GM06990 (cell line): ENCODE measurements at places on chromosomes 2 and 18.

DNA sequence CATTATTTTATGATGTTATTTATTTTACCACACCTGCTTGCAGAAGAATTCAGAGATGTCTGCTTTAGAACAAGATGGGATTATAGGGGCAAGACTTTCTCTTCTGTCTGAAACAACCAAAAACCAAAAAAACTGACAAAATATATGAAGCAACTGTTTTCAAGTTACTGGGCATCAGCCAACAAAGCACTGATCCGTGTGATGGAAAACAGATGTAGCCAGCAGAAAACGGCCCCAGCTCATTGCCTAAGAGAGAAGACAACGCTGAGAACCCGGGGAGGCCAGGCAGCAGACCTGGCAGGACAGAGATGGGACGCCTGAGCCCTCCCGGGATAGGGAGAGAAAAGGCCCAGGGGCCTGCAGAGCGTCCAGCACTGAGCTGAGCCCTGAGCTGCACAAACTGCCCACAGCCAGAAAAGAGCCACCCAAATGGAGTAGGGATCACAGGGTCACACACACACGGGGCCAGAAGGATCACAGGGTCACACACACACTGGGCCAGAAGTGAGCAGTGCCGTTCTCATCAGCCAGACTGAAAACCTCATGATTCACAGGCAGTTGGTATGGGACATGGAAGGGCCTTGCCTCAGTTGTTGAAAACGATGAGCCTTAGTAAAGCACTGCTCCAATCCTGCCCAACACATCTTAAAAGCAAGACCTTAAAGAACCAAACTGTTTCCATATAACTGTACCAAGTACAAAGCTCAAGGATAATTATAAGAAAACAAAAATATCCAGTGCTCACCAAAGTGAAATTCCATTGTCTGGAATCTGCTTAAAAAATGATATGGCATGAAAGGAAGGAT lies 12.1 kb downstream of the PXDN start:
- no peak for DNase-seq

GRCh38 chr18:58186258-58186948 lies 142.4 kb downstream of the NEDD4L start:
- no peak for DNase-seq

DNA sequence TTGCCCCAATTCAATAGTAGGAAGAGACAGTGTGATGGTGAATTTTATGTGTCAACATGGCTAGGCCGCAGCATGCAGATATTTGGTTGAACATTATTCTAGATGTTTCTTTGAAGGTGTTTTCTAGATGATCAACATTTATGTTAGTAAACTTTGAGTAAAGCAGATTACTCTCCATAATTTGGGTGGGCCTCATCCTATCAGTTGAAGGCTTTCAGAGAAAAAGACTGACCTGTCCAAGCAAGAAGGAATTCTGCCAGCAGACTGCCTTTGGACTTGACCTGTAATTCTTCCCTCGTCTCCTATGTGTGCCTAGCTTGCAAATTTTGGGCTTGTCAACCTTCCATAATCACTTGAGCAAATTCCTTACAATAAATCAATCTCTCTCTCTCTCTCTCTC lies 8.3 kb upstream of the GRP start:
- DNase-seq = no peak

DNA sequence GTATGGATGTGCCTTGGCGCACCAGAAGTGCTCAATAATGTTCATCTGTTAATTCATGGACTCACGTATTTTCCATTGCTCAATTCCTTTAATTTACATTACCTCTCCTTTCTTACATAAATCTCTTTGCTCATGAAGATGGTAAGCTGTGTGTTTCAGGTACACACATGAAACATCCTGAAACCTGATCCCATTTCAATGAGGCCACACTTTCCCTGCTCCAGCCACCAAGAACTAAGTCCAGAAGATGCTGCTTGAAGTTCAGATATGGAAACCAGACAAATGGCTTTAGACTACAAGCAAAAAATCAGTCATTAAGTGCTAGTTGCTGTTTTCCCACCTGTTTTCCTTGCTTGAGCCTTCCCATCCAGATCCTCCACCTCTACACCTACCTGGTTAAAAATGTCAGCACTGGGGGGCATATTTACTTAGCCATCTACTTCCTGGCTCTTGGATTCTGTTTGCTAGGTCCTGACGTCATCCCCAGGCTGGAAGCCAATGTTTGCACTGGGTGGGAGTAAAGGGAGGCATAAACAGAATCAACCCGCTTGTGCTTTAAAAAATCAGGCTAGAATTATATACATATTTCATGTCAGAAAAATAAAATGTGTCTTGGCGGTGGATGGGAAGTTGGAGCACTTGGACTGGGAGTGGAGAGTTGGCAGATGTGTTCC lies 309.7 kb downstream of the OSR1 start:
- DNase-seq = no peak

GRCh38 chr18:37430357-37431076 lies 135.1 kb downstream of the CELF4 start:
- DNase-seq = no peak

GRCh38 chr2:239211396-239212094 lies 189.3 kb downstream of the HDAC4 start:
- no peak for DNase-seq

- no peak for DNase-seq
These were observed 96.5 kb downstream of the PKP4 start for GRCh38 chr2:158553257-158553656.

GRCh38 chr2:130373808-130374365 lies 18.0 kb downstream of the PTPN18 start:
- DNase-seq = no peak

DNA sequence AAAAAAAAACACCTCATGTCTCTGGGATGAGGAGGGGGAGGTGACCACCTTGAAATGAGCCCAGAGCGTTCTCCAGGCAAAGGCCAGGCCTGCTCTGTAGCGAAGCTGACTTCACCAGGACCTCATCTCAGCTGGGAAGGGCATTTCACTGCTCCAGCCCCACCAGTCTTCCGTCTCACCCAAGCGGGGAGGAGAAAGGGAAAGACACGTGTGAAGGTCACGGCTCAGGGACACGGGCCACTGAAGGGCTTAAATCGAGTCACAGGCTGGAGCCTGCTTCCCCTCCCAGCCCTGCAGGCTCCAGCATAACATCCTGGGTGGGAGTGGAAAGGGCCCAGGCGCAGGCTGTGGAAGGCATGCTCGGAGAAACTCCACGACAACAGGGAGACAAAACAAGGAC lies 18.1 kb downstream of the THAP4 start:
- DNase-seq = no peak

DNA sequence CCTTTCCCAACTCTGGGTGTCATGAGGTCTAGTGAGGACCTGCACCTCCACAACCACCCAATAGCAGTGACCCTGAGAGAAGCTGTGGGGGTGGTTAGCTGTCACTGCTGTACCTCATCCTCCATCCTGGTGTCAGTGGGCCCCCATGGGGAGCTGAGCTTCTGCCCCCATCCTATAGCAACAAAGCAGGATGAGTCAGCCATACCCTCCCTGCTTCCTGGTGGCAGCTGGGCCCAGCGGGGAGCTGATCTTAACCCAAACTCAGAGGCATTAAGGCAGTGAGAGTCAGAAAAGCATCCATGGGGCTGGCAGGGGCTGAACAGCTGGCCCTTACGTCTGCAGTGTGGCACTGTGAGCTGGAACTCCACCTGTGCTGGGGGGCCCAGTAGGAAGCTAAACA lies 247.8 kb upstream of the HDAC4 start:
- no peak for DNase-seq

DNA sequence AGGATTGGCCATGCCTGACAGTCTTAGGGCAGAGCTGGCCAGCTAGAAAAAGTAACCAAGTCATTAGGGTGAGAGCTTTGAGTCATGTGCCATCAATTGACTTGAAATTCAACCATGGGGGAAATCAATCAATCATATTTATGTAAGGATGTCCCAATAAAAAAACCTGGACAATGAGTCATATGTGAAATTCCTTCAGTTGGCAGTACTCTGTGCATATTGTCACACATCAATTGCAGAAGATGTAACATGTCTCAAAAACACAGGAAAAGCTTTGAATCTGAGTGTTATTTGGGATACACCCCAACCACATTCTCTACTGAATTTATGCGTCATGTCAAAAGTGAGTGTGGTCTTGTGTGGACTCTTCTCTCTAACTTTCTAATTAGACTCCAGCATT lies 1004.1 kb upstream of the NRXN1 start:
- DNase-seq = no peak

GRCh38 chr2:9300829-9301453 lies 94.3 kb downstream of the ASAP2 start:
- DNase-seq = no peak

DNA sequence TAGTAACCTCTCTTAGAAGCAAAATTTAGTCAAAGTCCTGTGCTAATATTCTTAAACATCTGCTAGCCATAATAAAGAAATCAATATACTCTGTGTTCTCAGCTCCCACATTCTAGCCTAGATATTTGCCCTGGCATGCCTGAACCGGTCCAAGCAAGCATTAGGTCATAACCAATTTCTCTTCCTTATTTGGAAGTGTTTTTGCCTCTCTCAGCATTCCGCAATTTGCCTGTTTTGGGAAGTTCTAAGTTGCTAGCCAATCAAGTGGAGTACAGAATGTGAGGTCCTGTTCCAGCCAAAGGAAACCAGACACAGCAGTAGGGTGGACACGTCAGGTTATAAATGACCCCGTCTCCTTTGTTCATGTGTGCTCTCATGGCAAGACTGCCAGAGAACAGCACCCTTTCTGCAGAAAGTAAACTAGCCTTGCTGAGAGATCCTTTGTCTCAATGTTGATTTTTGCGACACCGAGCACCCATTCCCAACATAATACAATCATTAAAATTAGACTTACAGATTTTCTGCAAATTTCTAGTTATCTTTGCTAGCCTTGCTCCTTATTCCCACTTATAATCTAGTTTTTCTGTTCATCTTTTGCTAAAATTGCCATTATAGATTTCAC lies 13.0 kb upstream of the SULT1C4 start:
- no peak for DNase-seq

DNA sequence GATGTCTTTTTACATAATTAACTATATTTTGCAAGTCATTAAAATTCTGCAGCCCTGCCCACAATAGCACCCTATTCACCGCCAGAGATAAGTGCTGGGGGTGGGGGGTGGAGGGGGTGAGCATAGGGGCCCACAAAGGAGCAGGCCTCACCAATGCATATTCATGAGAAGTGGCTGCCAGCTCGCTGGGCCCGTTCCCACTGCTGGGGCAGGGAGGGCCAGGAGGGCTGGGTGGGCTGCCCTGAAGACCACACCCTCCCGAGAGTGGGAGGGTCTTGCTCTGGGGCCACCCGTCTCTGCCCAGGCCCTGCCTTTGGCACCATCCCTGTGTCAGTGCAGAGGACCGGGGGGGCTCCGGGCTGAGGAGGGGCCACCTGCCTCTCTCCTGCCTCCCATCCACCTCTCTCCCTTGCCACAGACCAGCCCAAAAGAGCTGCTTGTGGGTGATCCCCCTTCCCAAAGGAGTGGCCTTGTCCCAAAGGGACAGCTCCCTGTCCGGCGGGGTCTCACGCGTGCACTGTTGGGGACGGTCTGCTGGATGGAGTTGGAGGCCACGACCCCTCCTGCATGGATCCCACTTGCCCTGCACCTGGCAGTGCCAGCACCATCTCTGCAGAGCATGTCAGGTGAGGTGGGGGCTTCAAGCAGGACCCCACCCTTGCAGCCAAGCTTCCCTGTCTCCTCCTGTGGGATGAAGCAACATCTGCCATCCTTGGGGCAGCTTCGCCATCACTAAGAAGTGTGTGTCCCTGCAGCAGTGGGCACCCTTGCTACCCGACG lies 138.8 kb upstream of the GPC1 start:
- DNase-seq = no peak

- DNase-seq = no peak
These were observed 782.7 kb upstream of the SOX11 start for GRCh38 chr2:4909346-4910009.

DNA sequence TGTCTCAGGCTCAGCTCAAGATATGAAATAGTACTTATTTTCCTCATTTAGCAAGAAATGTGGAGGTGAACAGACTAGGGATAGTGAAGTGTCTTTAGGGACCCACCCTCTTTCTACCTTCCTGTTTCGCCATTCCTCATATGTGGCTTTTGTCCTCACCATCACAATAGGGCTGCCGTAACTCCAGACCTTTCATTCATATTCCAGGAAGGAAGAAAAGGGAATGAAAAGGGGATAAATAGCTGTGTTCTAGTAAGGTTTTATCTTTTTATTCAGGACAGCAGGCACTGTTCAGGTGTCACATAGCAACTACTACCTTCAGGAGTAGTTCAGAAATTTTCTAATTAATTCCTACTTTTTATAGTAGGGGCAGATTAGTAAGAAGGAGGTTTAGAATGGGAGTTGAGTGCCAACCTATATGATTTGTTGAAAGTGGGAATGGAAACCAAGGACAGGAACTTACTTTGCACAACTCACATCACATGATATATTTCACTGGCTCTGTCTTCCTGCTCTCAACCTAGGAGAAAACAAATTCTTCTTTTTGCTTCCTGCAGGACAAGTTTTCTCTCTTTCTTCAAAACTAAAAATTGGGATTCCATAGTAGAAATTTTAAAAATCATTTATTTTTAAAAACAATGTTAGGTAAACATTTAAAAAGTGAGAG lies 36.0 kb upstream of the HDAC4 start:
- DNase-seq = no peak

DNA sequence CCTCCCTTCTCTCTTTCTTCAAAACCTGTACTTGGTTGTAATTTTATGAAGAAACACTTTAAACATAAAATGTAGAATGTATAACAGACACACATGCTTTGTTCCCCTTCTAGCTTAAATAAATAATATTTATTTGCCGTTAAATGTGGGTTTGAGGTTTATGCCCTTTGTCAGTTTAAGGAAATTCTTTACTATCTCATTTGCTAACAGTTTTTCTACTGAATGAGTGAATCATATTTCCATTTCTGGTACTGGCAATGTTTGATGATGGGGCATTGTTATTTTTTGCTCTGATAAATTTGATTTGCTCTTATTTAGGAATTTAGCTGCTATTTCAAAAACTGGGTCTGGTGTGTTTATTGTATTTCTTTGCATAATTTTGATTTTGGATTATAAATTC lies 555.6 kb downstream of the CCDC85A start:
- no peak for DNase-seq

DNA sequence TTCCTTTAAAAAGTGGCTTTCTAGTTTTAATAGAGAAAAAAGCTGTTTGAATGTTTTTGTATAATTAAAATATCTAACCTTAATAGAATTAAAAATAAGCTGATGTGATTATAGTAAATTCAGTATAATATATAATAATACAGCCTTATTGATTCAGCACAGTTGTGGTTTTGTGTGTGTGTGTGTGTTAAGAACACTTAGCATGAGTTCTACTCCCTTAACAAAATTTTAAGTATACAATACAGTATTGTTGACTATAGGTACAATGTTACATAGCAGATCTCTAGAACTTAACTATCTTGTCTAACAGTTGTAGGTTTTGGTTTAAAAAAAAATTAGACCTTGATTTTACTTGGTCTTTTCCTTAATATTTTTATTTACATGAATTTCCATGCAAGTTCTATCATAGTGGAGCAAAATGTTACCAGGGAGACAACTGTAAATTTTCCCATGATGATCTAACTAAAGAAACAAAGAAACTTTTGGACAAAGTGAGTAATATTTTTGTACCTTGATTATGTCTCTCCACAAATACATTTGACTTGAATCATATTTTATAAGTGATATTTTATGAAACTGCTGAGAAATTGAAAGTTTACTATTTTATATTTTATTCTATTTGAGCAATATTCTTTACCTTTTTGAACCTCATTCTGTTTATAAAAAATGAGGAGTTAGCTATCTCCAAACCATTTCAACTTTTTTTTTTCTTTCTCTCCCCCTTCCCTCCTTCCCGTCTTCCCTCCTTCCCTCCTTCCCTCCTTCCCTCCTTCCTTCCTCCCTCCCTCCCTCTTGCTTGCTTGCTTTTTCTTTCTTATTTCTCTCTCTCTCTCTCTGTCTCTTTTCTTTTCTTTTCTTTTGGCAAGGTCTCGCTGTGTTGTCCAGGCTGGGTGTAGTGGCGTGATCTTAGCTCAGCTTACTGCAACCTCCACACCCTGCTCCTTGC lies 46.3 kb downstream of the ZC3H6 start:
- DNase-seq = no peak
